Cardiac muscle cell (in vitro differentiated cells and primary cell): ENCODE measurements at places on chromosomes 1 and 21.

DNA sequence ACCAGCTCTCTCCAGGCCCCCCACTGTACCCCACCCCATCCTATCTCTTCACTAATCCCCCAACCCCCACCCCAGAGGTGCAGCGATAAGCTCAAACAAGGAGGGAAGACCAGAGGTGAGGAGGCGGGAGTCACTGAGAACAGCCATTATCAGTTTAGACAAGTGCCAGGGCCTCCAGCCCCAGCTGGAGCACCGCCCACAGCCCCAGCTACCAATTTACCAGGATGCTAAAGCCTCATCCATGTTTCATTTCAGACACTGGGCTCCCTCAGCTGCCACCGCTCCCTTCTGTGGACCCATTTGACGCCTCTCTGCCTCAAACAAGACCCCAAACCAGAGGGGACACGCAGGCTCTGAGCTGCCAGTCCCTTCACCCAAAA, 80.6 kb downstream of the DISP3 start:
- no peak overlapping the region for H3K27ac ChIP-seq
- no peak overlapping the region for H3K4me3 ChIP-seq

DNA sequence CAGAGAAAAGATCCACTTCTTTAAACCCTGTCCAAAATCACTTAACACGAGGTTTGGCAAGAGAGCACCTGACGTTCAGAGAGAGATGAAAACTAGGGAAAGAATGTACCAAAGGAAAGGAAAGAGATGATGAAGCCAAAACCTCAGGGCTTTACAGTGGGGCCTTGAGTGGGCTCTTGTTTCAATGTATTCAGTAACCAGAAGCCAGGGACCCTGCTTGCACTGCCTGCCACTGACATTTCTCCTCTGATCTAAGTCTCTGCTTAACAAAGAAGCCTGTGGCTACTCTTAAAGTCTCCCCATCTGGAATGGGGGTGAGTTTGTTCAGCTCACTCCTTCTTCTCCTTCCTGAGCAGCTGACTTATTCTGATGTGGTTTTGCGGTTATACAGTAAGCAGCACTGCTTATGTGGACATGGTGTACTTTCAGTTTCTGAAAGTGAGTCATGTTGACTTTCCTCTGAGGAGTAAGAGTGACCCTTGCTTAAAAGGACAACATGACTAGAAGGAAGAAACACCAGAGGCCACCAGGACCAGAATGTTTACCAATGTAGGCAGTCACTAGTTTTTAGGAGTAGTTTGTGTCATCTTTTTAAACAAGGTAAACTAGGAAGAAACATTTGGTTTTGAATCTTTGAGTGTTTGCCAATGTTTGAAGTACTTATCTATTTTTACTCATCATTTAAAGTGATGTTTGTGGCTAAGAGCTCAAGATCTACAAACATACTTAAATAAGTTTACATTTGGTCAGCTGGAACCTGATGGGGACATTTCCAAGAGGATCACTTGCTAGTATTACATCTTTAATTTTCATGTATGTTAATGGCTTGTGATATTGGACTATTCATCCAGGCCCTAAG, 87.4 kb downstream of the FASLG start:
- H3K4me1 ChIP-seq: no peaks in the 10 kb centered on the region
- no peaks in the 10 kb centered on the region for H3K36me3 ChIP-seq
- H3K27me3 ChIP-seq: no peaks in the 10 kb centered on the region
- no peak for DNase-seq

GRCh38 chr1:34843392-34844251, 15.9 kb downstream of the SMIM12 start:
- H3K27ac ChIP-seq: peak overlapping the region; percentile 67
- H3K4me3 ChIP-seq: no peak overlapping the region
- H3K4me1 ChIP-seq: peaks cover 24% of the 10 kb centered on the region
- no peaks in the 10 kb centered on the region for H3K36me3 ChIP-seq
- no peaks in the 10 kb centered on the region for H3K27me3 ChIP-seq

DNA sequence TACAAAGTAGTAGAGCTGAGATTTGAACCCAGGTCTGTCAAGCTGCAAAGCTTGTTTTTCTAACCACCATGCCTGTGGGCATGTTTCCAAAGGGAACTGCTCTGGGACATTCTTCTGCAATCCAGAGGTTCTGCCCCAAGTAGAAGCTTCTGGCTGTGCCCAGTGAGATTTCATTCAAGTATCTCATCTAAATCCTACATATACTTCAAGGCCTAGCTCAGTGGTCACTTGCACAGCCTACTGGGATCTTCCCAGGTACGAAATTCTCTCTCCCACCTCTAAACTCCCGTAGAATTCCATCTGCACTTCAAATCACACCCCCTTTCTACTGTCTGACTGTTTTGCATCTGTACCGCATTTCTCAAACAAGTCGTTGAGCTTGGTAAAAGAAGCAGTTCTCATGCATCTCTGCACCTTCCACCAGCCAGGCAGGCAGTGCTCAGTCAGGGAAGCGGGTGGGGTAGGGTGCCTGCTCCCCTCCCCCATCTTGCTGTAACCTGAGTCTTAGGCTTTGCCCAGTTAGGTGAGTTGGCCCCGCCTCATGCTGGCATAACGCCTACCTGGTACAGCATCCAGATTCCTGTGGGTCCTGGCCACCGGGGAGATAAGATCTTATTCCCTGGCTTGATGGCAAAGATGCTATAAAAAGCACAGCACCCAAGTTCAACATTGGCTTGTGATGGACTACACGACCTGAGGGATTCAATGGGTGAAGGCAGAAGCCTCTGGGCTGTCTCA, 13.5 kb downstream of the SLC9A1 start:
- H3K36me3 ChIP-seq: no peaks in the 10 kb centered on the region
- no peak overlapping the region for H3K27ac ChIP-seq
- peaks cover 21% of the 10 kb centered on the region for H3K4me1 ChIP-seq
- no peak for DNase-seq
- H3K27me3 ChIP-seq: no peaks in the 10 kb centered on the region

DNA sequence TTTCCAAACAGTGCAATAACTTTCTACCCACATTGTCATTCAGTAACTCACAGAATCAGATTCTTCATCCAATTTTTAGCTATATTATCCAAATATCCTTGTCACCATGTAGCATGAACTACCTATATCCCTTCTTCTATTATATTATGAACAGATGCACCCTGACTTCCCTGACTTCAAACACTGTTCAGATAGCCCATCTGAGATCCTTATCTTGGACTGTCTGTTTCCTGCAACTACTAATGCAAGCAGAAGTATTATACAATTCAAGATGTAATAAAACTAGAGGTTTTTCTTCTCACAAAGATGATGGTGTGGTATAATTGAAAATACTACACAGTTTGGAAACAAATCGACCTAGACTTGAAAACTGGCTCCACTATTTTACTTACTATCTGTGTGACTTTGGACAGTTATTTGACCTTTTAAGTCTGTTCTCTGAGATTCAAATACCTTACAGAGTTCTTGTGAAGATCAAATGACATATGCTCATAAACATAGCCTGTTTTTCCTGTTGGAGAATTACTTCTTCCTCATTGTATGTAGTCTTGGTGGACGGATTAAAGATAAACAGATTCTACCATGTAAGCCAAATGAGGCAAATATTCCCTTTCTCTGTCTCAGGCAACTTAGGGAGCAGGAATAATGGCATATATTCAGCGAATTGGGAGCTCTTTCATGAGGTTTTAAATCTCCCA, 407.9 kb upstream of the ZRANB2 start:
- H3K27me3 ChIP-seq: no peaks in the 10 kb centered on the region
- DNase-seq: no peak
- no peak overlapping the region for H3K27ac ChIP-seq
- H3K36me3 ChIP-seq: no peaks in the 10 kb centered on the region
- no peak overlapping the region for H3K4me3 ChIP-seq

DNA sequence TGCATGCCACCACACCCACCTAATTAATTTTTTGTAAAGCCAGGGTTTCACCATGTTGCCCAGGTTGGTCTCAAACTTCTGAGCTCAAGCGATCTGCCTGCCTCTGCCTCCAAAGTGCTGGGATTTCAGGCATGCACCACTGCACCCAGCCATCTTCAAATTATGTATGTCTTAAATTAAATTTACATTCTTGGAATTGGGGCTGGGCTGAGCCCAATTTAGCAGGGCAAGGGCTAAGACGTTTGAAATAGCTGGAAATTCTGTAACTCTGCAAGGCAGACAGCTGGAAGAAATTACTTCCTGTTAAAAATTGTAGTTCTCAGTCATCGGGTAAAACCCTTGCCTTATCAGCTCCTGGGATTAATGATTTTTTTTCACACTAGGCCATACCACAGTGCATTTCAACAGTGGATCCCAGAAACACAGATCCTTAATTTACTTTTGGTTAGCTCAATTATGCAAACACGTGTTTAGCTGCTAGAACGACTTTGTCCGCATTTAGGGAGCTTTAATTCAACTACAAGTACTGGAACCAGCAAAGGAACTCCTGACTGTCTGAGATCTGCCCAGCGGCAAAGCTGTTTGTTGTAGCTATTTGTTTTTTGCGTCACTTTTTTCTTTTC, 83.3 kb downstream of the OLFML3 start:
- no peaks in the 10 kb centered on the region for H3K27me3 ChIP-seq
- no peak overlapping the region for H3K27ac ChIP-seq
- no peaks in the 10 kb centered on the region for H3K4me1 ChIP-seq
- H3K36me3 ChIP-seq: no peaks in the 10 kb centered on the region
- DNase-seq: no peak
- no peak overlapping the region for H3K4me3 ChIP-seq

DNA sequence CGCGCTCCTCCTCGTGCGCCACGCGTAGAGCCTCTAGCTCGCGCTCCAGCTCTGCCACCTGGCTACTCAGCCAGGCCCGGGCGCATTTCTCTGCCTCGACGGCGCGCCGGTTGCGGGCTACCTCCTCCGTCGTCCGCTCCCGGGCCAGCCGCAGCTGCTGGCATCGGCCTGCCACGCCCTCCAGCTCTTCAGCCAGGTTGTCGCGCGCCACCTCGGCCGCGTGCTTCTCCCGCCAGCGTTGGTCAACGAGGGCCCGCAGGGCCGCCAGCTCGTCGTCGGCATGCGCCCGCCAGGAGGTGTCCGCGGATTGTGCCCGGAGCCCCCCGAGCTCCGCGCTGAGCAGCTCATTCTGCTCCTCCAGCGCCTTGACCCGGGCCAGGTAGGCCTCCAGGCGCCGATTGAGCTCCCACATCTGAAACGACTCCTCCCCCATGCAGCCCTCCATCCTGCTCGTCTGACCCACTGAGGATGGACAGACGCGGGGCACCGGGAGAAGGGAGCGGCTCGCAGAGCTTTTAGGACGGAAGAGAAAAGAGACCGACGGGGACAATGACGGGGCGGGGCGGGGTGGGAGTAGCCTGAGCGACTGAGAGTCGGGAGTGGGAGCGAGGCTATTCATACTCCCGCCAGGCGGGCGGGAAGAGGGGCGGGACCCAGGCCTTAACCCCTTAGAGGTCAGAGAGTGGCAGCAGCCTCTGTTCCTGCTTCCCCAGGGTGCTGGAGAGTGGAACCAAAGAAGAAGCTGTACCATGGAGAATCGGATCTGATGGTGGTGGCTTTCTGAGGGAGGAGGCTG, at the start of gene NES:
Gene NES (minus strand): TSS at position 588 of the 796 bp plus-strand sequence. CDS start 143 bp downstream, at position 445.
- H3K4me3 ChIP-seq: peak within 1 kb of the TSS; percentile 67
- peak; percentile 91 for DNase-seq
- H3K27ac ChIP-seq: peak within 1 kb of the TSS; percentile 84
- no peaks in the 10 kb centered on the region for H3K27me3 ChIP-seq
- peaks cover 27% of the 10 kb centered on the region for H3K4me1 ChIP-seq
- H3K36me3 ChIP-seq: peaks cover 14% of the 10 kb centered on the region

DNA sequence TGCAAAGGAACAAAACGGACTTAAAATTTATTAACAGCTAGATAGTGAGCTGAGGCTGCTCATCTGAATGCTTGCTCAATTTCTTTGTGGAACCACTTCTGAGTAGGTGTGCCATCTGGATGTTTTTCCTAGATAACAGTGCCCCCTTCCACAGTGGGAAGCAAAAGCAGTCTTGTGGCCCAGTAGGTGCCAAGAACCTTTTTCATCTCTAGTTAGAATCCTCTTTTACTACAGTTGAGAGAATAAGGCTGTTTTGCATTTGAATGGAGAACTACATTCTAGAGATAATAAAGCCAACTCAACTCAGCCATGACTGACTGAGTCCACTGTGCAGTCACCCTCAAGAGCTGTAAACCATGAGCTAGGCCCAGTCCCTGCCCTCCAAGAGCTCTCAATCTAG, 13.3 kb downstream of the F3 start:
- H3K27ac ChIP-seq: no peak overlapping the region
- no peaks in the 10 kb centered on the region for H3K36me3 ChIP-seq
- H3K4me3 ChIP-seq: no peak overlapping the region
- no peaks in the 10 kb centered on the region for H3K4me1 ChIP-seq
- DNase-seq: no peak

DNA sequence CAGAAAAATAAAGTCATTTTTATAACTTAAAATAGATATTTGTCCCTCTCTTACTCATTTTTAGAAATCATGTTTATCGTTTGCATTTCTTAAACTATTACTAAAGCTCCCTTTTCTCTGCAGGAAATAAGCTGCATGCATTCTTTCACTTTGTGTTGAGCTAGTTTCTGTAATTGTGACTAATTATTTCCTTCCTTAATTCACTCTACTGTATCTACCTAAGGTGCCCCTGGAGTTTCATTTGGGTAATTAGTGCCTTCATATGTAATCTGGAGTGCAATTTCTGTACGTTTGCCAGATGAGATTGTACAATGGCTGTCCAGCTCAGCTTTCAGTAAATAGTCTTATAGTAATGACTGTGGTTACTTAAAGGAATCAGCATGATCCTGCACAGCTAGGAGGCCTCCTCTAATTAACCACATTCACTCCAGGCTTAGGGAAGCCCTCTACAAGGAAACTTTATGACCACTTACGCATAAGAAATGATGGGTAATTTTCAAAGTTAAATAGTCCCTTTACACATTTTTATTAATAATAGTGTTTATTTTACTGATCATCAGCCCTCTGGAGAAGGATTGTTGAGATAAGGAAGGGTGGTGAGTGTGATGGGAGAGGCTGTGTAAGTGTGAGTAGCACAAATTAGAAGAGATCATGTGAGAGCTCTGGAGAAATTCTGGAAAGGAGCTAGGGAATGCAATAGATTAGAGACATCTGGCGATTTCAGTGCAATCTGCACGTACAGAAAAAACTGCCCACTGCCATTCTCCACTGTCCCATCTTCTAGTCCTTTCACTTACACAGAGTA, 86.8 kb downstream of the LRRC8C start:
- DNase-seq: no peak
- H3K27ac ChIP-seq: no peak overlapping the region
- peaks cover 3% of the 10 kb centered on the region for H3K4me1 ChIP-seq
- H3K27me3 ChIP-seq: no peaks in the 10 kb centered on the region
- H3K36me3 ChIP-seq: no peaks in the 10 kb centered on the region

DNA sequence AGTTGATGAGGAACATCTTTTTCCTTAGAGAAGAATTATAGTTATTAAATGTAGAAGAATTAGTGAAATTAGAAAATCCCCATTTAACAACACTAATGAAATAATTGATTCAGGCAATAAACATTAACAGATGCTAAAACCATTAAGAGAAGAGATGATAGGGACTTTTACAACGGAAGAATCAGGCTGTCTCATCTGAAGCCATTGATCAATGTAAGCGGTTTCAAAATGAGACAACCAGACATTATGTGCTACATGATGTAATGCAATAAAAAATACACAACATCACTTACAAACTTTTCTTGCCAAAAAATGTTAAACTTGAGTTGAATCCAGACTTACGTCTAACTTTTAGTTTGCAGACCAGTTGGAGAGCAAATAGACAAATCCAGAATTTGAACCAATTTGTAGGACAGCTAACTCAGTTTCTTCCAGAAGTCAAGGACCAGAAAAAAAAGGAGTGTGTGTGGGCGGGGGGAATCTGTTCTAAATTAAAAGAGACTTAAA, 165.4 kb upstream of the DPT start:
- no peaks in the 10 kb centered on the region for H3K4me1 ChIP-seq
- H3K36me3 ChIP-seq: no peaks in the 10 kb centered on the region
- no peak overlapping the region for H3K4me3 ChIP-seq
- peaks cover 2% of the 10 kb centered on the region for H3K27me3 ChIP-seq
- H3K27ac ChIP-seq: no peak overlapping the region
